ENCODE measurements at places on chromosomes 4 and X.

DNA sequence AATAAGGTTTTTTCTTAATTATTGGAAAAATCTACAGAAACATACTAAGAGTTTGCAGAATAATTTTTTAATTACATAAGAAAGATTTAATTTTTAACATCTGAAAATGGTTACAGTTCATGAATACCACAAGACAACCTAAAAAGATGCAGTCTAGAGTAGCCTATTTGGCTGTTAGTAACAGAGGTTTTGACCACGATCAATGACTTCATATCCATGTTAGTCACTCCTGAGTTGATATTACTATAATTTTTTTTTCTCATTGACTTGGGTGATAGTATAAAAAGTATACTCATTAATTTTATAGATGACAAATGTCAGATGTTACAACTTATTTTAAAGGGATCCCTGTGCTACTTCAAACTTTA is 272.5 kb downstream of the DCTD start:
- no peak for DNase-seq

DNA sequence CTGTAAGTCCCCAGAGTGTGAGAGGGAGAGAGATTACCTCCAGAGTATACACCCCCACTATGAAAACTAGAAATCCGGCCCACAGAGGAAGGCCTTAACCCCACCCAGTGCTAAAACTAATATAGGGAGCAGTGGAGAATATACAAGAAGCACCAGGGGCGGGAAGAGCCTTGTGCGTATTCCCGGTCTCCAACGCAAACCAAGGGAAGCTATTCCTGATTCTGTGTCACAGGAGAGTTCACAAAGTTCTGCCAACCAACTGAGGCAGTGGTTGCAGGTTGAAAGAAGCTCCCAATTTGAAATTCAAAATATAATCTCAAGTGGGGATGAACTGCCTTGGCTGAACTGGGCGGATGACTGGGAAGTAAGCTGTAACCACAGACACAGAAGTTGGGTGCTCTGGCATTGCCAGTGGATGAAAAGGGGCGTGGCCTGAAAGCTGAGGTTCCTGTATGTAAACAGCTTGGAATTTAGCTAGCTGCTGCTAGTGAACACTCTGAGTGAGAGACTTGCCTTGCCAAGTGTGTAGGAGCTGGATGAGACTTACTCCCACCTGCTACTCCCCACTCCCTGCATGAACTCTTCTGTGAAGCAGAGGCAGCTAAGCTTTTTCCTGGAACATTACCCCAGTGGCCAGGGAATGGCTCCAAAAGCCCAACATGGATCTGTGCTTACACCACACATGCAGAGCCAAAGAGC is 32.7 kb downstream of the ELF2 start:
- no peak for DNase-seq

DNA sequence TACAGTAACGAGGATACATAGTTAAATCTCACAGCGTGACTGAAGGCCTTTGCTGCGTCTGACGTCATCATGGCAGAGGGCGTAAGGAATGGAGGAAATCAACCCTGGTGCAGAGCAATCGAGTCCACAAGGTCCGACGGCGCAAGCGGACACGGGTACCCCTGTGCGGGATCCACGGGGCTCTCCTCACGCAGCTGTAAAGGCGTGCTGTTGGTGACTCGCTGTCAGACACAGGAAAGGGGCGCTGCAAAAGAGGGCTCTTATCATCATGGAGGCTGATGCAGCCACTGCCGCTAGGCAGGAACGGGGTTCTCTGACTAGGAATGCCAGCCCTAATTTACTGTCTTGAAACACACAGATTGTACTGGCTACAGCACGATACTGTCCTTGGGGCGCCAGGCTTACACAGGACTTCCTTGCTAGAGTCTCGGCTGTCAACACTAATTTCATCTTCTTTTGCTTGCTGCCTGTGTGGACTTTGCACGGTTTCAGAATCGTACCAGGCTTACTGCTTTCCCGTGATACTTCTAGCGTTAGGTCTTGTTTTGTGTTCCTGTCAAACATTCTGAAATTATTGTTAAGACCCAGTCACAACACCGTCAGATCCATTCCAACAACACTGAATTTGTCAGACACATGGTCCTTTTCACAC is 13.6 kb downstream of the RNF212 start:
- DNase-seq, result no peak

GRCh38 chrX:130082244-130083106 is 27.8 kb downstream of the ELF4 start:
- no peak for DNase-seq

DNA sequence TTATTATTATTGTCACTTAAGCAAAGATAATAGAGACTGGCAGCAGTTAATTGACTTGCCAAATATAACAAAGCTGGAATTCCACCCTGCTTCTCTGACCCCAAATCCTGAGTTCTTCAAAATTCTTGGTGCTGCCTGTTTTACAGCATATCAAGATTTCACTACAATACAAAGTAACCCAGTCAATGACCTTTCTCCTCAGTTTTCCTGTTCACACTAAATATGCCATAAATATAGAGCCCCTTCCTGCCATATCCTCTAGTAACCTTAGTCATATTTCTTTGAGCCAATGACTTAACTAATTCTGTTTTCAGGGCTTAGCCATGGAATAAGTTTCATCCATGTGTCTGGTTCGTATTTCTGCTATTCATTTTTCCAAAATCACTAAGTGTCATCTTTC is 315.3 kb upstream of the HS3ST1 start:
- DNase-seq, result peak; percentile 89

- DNase-seq, result no peak
These were observed 113.4 kb downstream of the BCOR start for GRCh38 chrX:39984191-39984956.

- DNase-seq, result peak; percentile 83
These were observed 44.5 kb upstream of the TRIM2 start for GRCh38 chr4:153159728-153160221.

DNA sequence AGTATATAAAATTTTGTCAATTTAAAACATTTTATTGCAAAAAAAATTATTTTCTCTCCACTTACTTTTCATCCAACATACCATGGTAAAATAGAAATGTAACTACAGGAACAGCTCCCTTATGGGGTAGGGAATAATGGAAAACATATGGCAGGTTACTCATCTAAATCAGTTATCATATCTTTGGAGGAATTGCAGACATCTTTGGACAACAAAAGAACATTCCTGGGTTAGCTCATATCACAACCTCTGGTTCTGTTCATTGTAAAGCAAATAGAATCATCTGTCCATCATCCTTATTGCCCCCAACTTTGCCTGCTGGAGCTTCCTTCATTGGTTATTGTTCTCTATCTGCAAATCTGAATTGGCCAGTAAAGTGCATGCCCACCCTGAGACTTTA is 387.5 kb upstream of the GRID2 start:
- no peak for DNase-seq
